ENCODE measurements at places on chromosomes 4 and X.

DNA sequence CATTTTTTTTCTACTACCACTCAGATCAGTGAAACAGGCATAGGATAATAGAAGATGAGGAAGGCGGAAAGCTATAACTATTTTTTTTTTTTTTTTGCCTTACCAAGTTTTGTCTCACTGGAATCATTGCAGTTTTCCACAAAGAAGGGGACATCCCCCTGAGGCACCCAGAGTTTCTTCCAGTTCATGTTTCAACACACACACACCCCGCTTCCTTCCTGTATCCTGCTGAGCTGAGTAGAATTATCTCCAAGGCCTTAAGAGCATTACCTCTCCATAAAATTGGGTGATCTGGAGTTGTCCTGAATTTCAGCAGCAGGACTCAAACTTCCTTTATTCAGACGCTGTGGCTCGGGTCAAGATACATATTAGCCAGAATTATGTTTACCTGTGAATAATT is 111.9 kb downstream of the PALLD start:
- no peak for DNase-seq

- no peak for DNase-seq
Observed at GRCh38 chrX:71244359-71245128, 9.4 kb downstream of the ZMYM3 start.

DNA sequence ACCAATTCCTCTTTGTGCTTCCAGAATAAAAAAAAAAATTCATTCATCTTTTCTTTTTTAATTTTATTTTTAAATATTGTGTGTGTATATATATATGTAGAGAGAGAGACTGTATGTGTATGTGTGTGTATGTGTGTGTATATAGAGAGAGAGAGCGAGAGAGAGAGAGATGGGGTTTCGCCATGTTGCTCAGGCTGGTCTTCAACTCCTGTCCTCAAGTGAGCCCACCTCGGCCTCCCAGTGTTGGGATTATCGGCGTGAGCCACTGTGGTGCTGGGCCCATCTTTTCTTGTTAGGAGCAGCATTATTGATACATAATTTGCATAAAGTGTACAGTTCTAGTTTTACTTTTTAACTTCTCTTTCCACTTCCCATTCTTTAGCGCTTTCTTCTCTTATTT is 33.6 kb downstream of the KDM6A start:
- no peak for DNase-seq

- DNase-seq, result no peak
Observed at GRCh38 chr4:40516651-40517050, 113.0 kb downstream of the RBM47 start.

GRCh38 chrX:28550331-28550872 is 36.8 kb upstream of the IL1RAPL1 start:
- DNase-seq, result no peak

- DNase-seq, result peak; percentile 1
Observed at GRCh38 chrX:134426281-134426680, 33.7 kb upstream of the HPRT1 start.

DNA sequence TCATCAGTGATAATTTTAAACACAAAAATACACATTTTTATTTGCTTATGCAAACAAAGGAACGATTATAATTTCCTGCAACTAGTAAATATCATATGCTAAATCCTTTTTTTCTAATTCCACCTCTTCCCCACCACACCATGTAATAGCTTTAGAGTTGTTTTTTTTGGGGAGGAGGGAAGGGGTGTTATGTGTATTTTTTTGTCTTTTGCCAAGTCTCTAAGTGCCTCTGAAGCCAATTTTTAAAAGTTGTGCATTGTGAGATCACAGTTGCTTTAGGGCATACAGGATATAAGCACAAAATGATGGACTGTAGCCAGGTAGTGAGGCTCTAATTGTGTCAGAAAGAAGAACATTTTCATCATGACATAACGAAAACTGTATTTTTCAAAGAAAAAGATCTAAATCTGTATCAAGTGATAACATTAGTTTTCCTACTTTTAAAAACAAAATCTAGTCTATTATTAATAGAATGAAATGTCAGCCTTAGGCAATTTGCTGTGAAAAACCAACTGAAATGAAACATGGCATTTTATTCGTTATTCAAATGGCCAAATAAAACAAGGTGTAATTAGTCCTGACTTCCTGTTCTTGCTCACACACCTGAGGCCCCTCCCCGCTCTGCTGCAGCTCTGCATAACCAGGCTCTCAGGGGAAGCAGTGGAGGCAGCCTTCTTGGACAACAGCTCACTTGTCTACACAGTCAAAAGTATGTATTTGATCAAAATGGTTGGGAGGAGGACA is 157.4 kb downstream of the PALLD start:
- peak; percentile 66 for DNase-seq

DNA sequence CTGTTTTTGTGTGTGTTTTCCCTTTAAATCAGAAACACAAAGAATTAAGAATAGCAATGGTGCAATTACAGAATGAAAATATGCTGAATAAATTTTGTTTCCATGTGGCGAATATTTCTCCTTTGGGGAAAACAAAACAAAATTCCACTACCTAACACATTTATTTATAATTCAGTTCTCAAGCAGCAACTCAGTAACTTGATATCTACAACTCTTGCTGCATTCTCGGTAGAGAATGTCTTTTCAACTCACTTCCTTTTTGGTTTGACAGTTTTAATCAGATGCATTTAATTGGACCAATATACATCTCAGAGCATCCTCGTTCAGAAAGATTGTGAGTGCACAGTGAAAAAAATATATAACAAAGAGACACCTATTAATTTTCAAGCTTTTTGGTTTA is 30.8 kb downstream of the ZNF827 start:
- DNase-seq, result no peak

DNA sequence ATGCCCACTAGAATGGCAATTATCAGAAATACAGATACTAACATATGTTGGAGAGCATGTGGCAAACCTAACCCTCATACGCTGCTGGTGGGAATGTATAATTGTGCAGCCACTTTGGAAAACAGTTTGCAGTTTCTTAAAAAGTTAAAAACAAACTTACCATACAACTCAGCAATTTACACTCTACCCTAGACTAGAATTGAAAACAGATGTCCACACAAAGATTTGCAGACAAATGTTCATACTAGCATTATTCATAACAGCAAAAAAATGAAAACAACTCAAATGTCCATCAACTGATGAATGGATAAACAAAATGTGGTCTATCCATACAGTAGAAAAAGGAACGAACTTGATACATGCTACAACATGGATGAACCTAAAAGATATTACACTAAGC is 64.4 kb downstream of the SLC9A7 start:
- DNase-seq, result no peak

DNA sequence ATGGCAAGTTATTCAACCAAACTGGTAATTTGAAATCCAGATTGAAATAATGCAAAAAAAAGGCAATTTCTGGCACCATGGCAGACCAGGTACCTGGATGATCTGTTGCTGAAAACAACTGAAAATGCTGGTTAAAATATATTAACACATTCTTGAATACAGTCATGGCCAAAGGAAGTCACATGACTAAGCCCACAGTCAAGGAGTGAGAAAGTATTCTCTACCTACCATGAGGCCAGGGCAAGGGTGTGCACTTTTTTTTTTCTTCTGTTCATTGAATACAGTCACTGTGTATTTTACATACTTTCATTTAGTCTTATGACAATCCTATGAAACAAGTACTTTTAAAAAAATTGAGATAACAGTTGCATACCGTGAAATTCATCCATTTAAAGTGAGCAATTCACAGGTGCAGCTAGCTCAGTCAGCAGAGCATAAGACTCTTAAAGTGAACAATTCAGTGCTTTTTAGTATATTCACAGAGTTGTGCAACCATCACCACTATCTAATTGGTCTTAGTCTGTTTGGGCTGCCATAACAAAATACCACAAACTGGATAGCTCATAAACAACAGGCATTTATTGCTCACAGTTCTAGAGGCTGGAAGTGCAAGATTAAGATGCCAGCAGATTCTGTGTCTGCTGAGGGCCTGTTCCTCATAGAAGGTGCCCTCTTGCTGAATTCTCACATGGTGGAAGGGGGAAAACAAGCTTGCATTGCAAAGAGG is 4.8 kb upstream of the MPP1 start:
- DNase-seq, result no peak

GRCh38 chr4:40720916-40721315 is 28.8 kb upstream of the NSUN7 start:
- no peak for DNase-seq
